ENCODE measurements at places on chromosomes 4 and X.

DNA sequence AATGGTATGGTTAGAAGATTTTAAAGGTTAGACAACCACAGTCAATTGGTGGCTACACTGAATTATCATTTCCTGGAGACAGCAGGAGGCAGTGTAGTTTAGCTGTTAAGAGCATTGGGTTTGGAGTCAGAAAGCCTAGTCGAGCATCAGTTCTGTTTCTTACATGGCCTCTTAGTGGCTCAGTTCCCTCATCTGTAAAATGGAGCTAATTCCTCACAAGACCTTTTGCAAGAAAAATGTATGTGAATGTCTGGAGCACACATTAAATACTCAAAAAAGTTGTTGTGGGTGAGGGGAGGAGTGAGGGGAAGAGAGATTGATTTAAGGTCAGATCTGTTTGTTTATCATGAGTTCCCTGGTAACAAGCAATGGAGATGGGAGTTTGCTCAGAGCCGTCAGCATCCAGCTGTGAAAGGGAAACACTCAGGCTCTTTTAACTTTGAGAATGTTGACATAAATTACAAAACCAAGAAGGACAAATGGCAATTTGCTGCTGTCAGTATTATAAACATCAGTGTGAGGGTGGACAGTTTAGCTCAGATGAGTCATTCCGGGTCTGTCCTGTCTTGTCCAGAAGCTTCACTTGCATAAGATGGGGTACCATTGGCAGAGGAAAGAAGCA lies 98.2 kb upstream of the PGRMC2 start:
- no peak for DNase-seq

DNA sequence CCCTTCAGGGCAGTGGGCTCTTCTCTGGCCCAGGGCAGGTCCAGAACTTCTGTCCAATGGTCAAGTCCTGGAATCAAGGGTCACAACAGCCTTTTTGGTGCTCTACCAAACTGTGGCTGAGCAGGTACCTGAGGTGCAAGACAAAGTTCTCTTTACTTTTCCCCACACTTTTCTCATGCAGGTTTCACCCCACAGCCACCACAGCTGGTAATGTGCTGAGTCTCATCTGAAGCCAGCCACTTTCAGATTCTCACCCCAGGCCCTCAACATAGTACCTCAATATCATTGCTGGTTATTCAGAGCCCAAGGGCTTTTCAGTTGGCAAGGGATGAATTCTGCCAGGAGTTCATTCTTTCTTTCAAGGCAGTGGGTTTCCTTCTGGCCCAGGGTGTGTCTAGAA lies 426.0 kb downstream of the TECRL start:
- DNase-seq = no peak

GRCh38 chr4:84022564-84022963 lies 476.5 kb downstream of the NKX6-1 start:
- no peak for DNase-seq

DNA sequence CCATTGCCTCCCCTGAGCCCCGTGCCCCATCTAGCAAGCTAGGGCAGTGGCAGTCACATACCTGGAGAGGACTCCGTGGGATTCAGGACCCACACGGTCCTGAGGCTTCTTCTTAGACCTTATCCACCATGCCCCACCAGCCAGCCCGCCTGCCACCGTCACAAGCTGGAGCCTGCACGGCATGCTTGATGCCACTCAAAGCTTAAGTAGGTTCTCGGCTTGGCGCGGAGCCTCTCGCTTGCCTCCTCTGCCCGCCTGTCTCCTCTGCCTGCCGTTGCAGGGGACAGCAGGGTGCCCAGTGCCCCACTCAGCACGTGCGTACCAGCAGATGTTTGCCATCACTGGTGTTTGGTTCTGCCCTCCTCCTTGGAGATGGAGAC lies 14.1 kb downstream of the PSAPL1 start:
- DNase-seq = no peak

- DNase-seq = no peak
Observed at GRCh38 chr4:17169699-17170098, 271.3 kb upstream of the LDB2 start.

DNA sequence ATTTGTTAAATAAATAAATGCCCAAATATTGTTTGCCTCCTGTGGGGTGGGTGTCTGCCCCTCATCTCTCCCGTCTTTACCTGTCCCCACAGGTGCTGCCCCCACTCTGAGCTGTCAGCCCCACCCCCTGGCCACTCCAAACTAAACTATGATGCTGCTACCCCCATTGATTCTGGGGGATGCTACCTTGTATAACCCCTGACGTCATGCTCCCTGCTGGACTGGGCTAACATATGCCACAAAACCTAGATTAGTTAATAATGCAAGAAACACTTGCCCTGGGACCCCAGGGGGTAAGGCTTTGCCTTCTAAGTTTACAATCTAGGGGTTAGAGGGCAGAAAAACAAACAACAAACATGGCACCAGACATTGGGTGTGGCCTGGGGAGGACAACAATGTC lies 58.6 kb downstream of the MSX1 start:
- no peak for DNase-seq

DNA sequence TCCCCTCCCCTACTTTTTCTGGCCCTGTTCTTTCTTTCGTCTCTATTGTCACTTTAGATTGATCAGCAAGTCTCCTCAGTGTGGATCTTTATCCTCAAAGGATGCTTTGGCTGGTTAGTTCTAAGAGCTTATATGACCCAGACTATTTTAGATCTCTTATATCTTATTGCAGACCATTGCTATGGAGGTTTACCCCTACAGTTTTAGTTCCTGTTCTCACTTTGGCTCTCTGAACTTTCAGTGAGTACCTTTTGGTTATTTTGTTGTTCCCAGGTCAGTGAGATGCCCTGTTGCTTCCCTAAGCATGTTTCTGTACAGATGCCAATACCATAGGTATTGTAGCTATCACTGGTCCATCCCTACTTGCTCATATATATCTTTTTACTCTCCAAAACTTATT lies 24.0 kb upstream of the MED14 start:
- DNase-seq = no peak

- DNase-seq = no peak
Observed at GRCh38 chrX:130094696-130095095, 15.6 kb downstream of the ELF4 start.

GRCh38 chr4:2763511-2763967 lies 7.4 kb upstream of the TNIP2 start:
- DNase-seq = no peak

- DNase-seq = no peak
Observed at GRCh38 chr4:164337219-164337944, 416.5 kb upstream of the SMIM31 start.

DNA sequence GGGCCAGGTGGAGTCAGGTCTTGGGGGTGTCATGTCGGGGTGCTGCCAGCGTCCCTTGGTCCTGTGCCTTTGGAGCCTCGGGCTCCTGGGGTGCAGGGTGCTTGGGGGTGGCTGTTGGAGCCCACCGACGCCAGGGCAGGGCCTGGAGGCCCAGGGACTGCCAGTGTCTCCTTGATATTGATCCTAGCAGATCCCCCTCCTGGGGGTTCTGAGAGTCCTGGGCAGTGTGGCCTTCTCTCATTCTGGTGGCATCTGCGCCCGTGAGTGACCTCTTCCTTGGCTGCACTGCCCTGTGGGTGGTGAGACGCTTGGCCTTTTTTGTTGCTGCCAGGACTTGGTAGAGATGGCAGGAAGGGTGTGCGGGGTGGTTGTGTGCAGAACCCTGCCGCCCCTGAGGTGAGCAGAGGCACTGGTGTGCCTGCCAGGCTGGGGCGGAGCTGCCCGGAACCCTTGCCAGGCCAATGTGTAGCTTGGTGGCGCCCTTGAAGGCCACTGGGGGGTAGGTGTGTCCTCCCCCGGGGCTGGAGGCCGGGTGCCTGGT lies 7.0 kb downstream of the NAT8L start:
- DNase-seq = no peak

- no peak for DNase-seq
Observed at GRCh38 chr4:87243426-87244053, 23.1 kb upstream of the KLHL8 start.

DNA sequence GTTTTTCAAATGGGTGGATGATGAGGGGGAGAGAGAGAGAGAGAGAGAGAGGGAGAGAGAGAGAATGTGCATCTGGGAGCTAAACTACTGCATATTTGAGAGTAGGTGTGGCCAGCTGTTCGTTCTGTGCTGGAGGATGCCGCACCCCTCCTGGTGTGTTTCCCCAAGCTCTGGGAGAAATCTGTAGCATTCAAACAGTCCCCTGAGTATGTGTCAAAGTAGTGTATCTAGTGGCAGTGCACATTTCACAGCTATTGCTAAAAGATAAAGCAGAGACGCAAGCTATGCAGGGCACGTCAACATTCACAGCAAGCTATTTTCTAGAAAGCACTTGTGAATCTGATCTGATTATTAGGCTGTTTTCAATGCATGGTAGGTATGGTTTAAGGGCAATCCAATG lies 83.5 kb upstream of the LIMCH1 start:
- DNase-seq = no peak

DNA sequence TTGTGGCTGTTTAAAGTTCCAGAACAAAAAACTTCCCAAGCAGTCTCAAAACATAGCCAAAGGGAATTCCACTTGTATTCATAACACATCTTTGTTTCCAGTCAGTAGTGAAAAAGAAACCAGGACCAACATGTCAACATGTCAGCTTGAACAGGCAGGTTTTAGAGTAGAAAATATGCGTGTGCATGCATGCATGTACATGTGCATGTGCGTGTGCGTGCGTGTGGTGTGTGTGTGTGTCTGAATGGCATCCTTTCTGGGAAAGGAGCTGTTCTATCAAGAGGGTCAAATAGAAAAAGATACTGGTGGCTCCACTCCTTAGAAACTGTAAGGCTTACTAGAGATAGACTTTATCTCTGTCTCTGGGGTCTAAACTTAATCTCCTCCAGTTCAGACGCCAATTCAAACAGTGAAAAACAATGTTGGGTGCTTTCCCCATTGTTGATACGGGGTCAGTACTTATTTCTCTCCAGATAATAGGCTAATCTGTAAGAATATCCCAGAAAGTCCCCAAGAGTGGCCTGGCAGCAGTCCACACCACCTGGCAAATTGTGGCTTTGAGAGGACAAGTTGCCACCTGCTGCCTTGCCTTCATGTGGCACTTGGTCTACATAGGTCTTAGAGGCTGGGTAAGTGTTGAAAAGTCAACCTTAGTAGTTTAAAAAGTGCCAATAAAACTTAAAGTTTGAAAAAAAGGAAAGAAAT lies 110.4 kb downstream of the SCD5 start:
- DNase-seq = no peak

DNA sequence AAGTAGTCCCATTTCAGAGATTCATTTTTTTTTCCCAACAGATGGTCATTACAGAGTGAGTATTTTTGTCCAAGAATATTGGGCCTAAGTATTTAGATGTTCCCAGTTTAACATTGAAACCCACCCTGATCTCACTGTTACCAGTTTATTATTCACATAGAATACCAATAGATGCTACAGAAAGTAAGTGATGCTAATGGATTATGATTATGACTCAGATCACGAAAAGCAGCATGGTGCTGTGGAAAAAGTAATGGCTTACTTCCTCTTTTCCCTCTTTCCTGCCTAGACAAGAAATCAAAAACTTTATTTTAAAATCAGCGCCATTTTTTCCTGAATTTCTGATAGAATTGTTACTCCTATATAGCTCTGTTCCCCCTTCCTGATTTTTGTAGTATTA lies 51.9 kb downstream of the GSPT2 start:
- DNase-seq = no peak

GRCh38 chr4:184444953-184445309 lies 29.4 kb downstream of the IRF2 start:
- DNase-seq = peak; percentile 30

DNA sequence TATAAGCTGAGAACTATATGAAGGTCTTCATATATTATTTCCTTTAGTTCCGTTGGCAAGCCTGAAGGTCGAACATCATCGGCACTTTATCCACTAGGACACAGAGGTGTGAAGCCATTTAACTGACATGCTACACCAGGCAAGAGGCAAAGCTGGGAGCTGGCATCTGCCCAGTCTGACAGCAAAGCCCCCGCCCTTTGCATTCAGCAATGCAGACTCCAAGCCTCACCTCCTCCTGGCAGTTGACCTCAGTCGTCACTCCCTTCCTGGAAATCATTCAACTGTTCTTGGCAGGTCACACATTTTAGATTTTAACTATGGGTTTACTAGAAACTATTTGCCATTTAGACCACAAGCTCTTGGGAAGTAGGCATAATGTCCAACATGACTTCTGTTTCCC lies 135.8 kb upstream of the FRG1 start:
- no peak for DNase-seq

- DNase-seq = no peak
Observed at GRCh38 chr4:16253127-16253960, 27.1 kb upstream of the TAPT1 start.
